Epithelial cell of esophagus (primary cell): ENCODE measurements at places on chromosomes 13 and 19.

DNA sequence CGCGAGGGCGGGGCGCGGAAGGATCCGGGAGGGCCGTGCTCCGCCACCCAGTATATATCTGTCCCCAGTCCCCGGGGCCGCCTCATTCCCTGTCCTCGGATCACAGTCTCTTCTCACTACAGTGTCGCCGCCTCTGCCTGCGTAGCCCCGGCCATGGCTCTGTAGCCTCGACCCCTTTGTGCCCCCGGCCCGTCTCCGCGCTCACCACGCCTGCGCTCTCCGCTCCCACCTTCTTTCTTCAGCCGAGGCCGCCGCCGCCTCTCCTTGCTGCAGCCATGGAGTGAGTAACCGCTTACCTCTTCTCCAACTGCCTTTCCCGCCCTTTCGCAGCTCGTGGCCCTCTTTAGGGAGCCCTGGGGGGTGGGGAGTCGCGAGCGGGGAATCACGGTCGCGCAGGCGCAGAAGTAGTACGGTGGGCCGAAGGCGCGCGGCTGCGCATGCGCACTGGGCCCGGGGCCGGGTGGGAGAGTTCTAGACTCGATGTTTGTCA is at the start of the genes ATF5 and NUP62:
Gene ATF5 (plus strand): TSS at position 85 of the 490 bp plus-strand sequence. CDS start 1,646 bp downstream, outside the sequence.
Gene NUP62 (minus strand): TSS at position 384 of the 490 bp plus-strand sequence. CDS start 19,697 bp downstream, outside the sequence.
- DNase-seq: peak; percentile 74

DNA sequence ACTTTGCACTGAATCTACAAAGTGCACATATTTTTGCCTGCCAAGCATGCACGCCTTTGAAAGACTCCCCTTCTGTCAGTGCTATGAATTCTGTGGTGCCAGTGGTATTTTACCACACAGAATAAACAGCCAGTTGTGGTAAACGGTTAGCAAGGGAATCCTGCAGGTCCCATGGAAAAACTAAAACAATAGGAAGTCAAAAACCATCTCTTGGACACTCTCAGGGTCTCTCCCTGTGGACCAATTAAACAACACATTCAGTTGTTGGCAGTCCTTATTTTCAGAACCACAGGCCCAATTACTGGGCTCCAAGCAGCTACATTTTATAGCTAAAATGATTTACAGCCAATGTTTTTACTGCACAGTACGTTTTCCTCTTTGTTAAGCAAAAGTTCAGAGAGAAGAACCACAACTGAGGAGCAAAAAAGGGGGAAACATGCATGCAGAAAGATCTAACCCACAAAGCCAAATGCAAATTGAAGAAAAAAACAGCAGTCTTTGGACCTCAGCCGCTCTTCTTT is 116.9 kb downstream of the KCTD12 start:
- DNase-seq: no peak

DNA sequence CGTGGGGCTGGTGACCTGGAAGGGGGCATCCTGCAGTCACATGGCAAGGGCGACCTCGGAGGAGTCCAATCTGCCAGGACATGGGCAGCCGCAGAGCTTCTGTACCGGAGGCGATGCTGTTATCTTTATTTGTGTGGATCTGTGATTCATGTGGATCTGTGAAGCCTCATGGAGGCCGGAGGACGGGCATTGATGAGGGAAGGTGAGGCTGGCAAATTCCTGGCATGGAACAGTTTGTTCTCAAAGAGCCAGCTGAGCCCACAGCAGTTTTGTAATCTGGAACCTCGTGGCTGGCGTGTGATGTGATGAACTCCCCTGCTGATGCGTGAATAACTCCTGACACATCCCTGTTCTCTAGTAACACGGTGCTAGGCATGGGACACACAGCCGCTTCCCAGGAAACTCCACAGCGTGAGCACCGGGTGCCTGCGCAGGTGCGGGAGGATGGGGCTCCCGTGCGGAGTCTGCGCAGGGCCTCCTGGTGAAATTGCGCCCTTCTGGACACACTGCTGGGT is 40.4 kb downstream of the ATP11A start:
- DNase-seq: no peak

DNA sequence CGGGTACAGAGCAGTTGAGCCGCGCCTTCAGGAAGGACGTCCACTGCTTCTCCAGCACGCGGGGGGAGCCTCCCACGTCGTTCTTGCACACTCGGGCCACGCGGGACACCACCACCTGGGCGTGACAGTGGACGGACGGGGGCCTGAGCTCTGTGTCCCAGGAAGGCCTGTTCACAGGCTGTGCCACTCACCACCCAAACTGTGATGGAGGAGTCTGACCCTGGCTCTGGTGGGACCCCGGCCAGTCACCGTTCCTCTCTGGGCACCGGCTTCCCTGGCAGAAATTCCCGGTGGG is 7.0 kb downstream of the SEMA6B start:
- no peak for DNase-seq

- DNase-seq: no peak
Measured at GRCh38 chr13:105395041-105395440, 1140.4 kb downstream of the EFNB2 start.
